ENCODE measurements at places on chromosomes 1 and 21.

DNA sequence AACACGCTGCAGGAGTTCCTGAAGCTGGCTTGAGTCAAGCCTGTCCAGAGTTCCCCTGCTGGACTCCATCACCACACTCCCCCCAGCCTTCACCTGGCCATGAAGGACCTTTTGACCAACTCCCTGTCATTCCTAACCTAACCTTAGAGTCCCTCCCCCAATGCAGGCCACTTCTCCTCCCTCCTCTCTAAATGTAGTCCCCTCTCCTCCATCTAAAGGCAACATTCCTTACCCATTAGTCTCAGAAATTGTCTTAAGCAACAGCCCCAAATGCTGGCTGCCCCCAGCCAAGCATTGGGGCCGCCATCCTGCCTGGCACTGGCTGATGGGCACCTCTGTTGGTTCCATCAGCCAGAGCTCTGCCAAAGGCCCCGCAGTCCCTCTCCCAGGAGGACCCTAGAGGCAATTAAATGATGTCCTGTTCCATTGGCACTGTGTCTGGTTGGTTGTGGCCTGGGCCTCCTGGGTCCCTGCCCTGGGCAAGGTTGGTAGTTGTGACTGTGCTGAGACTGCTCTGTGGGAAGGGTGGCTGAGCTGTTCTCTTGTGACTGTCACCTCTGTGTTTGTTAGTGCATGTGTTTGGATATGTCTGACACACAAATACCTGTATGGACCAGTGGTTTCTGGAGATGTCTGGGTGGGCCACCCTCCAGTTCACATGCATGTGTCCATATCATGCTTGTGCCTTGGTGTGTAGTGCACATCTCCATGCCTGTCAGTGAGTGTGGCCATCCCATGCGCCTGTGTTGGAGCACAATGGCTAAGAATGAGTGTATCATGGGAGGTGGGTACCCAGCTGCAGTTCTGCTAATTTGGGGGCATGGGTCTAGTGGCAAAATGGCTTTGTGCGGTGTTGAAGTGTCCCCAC lies 1.4 kb downstream of the SH3BGRL3 start:
- DNase-seq = no peak

DNA sequence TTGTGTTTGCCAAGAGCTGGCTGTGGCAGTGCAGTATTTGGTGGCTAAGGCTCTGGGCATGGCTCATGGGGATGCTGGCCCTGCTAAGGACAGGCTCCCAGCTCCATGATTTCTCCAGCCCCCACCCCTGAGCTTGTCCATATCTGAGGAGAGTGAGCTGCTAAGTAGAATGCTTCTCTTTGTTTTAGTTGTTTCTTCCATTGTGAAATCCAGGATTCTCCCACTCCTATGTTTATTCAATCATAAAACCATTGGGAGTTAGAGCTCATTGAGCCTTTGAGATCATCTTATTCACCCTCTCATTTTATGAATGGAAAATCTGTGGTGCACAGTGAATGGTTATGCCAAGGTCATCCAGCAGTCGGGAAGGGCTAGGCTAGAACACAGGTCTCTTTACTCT lies 188.8 kb downstream of the TNR start:
- DNase-seq = no peak

DNA sequence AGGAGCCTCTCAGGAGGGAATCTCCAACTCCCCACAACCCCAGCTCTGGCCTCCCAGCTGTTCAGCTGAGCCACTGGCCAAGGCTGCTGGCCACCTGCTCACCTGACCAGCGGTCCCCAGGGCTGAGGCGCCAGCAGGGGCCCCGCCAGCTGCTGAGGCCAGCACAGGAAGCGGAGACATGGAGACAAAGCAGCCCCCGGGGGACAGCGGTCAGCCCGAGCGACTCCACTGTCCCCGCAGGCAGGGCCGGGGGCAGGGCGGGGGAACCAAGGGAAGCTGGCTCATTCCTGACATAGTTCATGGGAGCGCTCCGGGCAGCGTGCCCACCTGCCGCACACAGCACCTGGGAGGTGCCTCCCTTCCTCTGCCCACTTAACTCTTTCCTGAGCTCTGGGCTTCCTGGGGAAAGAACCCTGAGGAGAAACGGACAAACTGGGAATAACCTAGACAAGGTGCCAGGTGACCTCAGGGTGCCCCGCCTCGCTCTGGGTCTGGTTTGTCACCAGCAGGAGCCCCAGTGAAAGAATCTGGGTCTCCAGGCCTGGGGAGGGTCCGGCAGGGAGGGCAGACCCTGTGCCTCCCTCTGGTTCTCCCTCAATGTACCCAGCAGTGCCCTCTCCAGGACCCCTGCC lies 10.7 kb downstream of the EPHA2 start:
- no peak for DNase-seq

- no peak for DNase-seq
Measured at GRCh38 chr1:118113261-118113660, 71.8 kb downstream of the SPAG17 start.

All from activated T-helper 1 cell treated with Interleukin-2 at 50 U/mL for 16 hours (primary cell).